Right forelimb (tissue), 1 donor: ENCODE measurements at places on chromosomes 16 and 17.

- peak; percentile 88 for DNase-seq
Observed at GRCh38 chr17:81481073-81481799, 31.4 kb downstream of the ACTG1 start.

DNA sequence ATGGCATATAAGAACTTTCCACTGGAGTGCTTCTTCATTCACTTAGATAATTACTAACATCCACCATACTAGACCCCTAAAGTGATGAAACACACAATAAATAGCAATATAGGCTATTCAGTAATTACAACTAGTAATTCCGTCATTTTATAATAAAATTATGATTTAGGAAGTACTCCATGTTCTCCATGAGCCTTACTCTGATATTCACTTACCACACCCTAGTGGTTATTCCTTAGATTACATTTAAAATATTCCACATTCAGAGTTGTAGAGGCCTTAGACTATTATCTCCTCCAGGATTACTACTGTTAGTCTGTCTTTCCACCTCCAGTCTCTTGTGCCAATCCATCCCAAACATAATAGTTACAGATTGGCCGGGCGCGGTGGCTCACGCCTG, 62.4 kb downstream of the STH start:
- no peak for DNase-seq

DNA sequence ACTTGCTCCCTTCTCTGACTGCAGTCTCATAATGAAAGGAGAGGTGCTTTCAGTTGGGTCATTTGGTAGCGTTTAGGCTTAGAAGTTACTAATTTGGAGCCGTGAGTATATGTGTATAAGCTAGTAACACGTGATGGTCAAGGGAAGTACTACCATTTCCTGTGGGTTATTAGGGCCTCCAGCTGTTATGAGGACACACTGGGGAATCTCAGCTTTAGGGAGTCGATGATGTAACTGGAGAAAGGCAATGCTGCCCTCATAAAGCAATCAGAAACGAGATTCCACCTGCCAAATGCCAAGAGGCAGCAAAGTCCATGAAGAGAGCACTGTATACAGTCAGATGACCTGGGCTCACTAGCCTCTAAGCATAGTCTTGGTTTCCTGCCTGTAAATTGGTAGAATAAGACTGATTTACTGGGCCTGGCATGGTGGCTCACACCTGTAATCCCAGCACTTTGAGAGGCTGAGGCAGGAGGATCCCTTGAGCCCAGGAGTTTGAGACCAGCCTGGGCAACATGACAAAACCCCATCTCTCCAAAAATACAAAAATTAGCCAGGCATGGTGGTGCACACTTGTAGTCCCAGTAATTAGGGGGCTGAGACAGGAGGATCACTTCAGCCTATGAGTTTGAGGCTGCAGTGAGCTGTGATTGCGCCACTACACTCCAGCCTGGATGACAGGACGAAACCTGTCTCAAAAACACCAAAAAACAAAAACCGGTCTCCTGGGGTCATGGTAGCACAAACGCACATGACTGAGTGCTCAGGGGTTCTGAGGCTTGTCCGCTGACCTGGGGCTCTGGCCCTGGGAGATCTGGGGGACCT, 53.0 kb downstream of the SF3B3 start:
- DNase-seq: no peak

GRCh38 chr17:47335101-47335936, 11.6 kb downstream of the EFCAB13 start:
- no peak for DNase-seq

GRCh38 chr17:69913216-69913615, 161.8 kb upstream of the KCNJ16 start:
- DNase-seq: no peak

DNA sequence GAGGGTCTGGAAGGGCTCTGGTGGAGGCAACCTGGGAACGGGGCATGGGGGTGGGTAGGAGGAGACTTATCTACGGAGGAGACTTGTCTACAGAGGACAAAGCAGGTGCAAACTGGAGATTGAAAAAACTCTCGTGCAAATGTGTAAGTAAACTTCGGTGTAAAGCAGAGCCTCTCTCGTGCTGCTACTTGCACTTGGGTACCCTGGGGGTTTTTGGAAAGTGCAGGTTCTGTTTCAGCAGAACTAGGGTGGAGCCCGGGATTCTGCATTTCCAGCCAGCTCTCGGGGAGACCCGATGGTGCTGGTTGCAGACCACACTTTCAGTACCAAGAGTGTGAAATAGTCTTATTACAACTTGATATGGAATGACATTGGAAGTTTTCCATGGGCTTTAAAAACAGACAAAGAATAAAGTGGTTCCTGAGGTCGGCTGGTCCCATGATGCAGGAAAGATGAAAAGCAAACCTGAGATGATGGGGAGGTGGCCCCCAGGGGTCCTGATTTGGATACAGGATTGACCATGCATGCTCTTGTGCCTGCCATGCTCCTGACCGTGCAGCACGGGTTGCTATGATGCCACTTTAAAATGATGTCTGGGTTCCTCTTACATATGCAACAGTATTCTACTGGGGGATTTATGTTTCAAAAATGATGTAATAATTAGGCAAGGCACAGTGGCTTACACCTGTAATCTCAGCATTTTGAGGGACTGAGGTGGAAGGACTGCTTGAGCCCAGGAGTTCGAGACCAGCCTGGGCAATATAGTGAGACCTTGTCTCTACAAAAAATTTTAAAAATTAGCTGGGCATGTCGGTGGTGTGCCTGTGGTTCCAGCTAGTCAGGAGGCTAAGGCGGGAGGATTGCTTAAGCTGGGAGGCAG, 69.3 kb downstream of the IRF8 start:
- no peak for DNase-seq

DNA sequence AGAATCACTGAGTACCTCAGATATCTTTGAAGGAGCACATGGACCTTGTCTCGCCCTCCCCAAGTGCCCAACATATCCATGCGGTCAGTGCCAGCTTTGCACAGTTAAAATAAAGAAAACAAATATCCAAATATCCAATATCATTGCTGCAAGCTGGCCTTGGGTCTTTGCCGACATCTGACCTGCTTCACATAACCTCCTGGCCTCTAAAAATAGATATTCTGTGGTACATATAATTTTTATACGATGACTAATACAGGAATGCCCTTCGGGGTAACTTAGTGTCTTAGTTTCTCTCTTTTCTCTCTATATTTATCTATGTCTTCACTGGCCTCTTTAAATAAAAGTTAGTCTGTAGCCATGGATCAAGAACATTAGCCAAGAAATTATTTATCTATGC, 67.8 kb downstream of the MAF start:
- no peak for DNase-seq

DNA sequence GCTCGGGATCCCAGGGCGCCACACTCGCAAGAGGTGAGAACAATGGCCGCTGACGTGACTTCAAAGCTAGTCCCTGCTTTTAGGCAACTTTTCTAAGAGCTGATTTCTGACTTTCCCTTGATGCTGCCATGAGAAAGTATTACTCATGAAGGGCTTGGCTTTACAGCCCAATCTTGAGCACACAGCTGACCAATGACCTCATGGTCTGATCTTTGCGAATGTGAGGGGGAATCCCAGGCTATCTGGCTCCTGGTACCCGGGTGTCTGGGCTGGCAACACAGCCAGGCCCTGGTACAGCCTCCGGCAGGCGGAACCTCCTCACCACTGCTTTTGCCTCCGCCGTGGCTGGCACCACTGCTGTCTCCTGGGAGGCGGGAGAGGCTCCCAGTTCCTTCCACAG, 17.5 kb downstream of the NDUFAF8 start:
- no peak for DNase-seq

GRCh38 chr17:58693751-58694150, 1.3 kb downstream of the RAD51C start:
- no peak for DNase-seq
